ENCODE measurements at places on chromosomes 6 and 20.

DNA sequence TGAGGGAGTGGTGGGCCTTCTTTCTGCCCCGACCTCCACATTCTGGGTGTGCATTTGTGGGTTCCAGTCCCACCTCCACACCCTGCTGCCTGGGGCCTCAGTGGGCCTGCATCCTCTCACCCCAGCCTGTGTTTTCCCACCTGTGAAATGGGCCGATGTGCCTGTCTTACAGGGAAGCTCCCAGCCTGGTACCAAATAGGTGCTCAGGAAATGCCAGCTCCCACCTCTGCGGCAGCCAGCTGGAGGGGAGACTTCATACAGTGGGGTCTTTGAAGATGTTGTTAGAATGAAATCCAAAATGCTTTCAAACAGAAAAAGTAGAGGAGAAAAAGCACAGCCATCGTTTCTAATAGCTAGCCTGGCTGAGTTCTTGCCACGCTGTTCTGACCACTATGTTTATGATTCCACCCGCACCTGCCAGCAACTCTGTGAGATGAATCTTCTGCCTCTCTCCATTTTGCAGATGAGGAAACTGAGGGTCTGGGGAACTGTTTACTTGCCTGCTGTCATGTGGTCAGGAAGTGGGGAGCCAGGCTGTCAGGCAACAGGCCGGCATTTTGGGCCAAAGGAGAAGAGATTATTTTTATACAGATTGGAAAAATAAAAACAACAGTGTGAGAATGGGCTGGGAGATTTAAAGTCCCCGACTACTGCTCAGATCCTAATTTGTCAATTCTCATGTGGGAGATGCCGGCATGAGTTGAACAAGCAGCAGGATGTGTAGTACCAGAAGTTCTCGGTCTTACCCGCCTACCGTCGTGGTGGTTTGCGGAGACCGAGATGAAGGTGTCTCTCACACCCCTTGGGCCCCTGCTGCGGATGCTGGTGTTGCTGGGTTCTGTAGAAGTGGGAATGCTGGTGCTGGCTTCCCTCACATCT lies 4.6 kb downstream of the TMEM181 start:
- no peak for DNase-seq

DNA sequence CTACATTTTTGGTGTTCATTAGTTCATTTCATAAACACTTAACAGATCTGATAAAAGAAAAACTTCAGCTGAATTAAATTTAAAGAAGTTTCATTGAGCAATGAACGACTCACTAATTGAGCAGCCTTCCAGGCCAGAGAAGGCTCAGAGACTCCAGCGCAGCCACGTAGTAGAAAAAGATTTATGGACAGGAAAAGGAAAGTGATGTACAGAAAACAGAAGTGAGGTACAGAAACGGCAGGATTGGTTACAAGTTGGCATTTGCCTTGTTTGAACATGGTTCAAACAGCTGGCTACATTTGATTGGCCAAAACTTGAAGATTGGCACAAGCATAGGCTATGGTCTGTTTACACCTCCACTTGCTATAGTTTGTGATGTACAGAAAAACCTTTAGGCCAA lies 166.3 kb upstream of the DTNBP1 start:
- DNase-seq: no peak

GRCh38 chr6:158242071-158242606 lies 70.1 kb upstream of the TULP4 start:
- DNase-seq: no peak

DNA sequence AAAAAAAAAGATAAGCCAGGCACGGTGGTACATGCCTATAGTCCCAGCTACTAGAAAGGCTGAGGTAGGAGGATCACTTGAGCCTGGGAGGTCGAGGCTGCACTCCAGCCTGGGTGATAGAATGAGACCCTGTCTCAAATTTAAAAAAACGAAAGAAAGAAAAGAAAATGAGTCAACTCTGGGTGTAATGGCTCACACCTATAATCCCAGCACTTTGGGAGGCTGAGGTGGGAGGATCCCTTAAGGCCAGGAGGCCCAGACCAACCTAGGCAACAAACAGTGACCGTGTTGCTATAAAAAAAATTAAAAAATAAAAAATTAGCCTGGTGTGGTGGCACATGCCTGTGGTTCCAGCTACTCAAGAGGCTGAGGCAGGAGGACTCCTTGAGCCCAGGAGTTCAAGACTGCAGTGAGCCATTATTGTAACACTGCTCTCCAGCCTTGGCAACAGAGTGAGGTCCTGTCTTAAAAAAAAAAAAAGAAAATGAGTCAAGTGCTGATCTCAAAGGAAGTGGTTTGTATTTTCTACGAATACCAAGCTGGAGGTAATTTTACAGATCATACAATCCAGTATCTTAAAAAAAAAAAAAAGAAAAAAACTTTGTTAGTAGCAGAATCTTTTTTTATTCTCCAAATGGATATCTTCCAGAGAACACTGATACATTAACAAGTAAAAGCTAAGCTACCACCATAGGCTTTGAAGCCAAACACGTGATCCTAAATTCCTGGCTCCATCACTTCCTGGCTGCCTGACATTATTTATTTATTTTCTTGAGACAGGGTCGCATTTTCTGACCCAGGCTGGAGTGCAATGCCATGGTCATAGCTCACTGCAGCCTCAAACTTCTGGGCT lies 5.7 kb downstream of the COMMD7 start:
- DNase-seq: no peak

DNA sequence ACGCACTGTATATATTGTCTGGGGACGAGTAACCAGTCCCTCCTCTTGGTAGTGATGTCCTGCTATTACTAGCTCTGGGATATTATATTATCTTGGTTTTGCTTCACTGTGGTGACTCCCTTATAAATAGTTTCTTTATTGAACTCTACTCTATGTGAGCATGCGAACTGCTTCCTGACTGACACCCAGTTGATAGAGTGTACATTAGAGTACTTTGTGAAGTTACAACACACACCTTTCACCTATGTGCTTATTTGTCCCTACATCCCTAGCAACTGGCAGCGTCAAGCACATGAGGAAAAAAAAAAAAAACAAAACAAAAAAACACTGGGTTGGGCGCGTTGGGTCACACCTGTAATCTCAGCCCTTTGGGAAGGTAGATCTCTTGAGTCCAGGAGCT lies 67.3 kb upstream of the TENT5A start:
- DNase-seq: no peak

GRCh38 chr6:53701333-53702218 lies 36.0 kb upstream of the KLHL31 start:
- no peak for DNase-seq

GRCh38 chr20:33067806-33068205 lies 11.6 kb upstream of the BPIFB4 start:
- DNase-seq: no peak

GRCh38 chr6:116697480-116697879 lies 16.5 kb downstream of the KPNA5 start:
- no peak for DNase-seq

DNA sequence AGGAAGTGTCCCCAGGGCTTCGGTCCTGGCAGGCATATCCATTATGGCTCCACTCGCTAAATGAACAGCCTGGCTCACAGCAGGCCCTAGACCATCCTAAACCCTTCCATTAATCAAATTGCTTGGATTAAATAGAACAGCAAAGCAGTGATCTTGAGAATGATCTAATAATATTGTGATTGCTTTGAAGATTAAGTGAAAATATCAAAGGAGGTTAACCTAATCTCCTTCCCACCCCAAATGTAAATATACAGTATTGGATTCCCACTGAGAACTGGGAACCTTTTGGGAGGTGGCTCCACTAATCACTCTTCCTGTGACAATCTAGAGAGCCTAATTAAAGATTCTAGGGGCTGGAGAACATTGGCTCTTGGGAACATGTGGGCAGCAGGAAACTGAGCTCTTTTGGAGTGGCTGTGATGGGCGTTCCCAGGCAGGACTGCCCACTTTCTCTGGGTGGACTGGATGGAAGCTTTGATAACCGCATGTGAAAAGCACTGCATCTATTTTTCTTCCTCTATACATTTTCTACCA lies 68.3 kb upstream of the FRMD1 start:
- no peak for DNase-seq

DNA sequence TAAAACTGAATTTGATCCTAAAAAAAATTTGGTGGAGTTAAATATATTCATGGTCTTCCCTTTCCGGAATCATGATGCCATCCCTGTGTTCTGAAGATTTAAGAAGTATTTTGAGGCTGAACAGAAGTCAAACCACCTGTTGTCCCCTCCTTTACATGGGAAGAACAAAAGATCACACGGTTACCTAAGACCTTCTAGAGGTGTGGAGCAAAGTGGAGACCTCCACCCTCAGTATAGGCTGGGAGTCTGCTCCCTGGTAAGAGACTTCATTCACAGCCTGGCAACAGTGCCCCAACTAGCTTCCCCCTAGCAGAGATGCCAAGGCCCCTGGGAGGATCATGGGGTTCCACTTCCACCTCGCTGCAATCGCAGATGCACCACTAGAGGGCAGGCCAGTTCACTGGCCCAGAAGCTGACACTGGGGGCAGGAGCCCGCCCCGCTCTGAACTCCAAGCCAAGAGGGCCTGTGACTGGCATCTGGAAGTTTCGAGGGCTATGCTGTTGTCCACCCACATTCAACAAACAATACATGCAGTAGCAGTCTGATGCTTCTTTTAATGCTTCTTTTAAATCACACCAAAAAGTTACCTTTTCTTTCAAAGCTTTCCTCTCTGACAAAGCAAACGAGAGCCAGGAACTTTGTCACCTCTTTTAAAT lies 19.5 kb upstream of the UBE2J1 start:
- peak; percentile 55 for DNase-seq

GRCh38 chr20:15917283-15917682 lies 656.0 kb downstream of the KIF16B start:
- DNase-seq: no peak

GRCh38 chr6:137191670-137192069 lies 18.2 kb upstream of the IL22RA2 start:
- DNase-seq: no peak

GRCh38 chr6:125586074-125586473 lies 163.4 kb upstream of the HEY2 start:
- no peak for DNase-seq

- no peak for DNase-seq
Measured at GRCh38 chr6:139891471-139891870, 517.0 kb upstream of the CITED2 start.

GRCh38 chr6:149046822-149047246 lies 270.7 kb upstream of the TAB2 start:
- no peak for DNase-seq

GRCh38 chr20:46128310-46129151 lies 10.4 kb downstream of the CD40 start:
- DNase-seq: no peak

GRCh38 chr20:58223358-58223941 lies 5.0 kb downstream of the ANKRD60 start:
- no peak for DNase-seq

DNA sequence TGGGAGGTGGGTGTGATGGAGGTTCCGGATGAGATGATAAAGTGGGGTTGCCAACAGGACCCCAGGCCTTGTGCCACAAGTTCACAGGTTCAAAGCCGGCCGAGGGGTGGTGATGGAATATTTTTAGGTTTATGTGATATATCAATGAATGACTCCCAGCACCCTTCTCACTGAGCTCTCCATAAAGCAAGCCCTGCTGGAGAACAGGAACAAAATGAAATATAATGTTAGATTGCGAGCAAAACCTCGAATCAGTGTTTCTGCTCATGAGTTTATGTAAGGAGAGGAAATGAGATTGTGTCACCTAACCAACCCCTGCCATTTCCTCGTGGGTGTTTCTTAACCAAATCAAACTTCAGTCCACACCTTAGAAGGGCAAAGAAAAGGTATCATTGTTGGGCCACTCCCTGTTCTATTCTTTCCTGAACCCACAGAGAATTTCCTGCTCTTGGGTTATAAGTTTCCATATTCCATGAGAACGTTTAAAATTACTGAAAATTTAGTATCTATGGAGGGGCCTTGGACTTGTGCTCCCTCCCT lies 192.2 kb upstream of the EXOC2 start:
- no peak for DNase-seq

DNA sequence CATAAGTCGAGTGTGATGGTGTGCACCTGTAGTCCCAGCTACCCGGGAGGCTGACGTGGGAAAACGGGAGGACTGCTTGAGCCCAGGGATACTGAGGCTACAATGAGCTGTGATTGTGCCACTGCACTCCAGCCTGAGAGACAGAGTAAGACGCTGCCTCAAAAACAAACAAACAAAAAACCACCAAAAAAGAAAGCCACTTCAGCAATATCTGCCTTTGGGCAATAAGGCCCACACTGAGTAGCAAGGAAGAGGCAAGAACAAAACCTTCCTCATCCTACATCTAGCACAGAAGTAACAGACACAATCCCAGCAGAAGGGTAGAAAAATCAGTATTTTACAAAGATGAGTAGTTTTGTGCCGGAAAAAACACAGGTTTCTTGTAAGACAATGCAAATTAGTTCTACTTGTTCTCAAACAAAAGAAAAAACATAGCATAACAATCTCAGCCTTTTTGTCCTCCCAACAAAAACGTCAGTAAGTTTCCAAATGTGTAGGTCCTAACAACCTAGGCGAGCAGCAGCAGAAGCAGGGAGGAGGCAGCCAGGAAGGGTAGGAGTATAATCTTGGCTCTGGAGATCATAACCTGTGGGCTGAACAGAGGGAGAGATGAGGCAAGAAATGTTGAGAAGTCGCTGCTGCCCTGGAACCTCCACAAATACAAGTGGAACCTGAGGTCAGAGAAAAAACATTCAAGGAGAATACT lies 5.7 kb downstream of the PPP1R10 start:
- DNase-seq: no peak

DNA sequence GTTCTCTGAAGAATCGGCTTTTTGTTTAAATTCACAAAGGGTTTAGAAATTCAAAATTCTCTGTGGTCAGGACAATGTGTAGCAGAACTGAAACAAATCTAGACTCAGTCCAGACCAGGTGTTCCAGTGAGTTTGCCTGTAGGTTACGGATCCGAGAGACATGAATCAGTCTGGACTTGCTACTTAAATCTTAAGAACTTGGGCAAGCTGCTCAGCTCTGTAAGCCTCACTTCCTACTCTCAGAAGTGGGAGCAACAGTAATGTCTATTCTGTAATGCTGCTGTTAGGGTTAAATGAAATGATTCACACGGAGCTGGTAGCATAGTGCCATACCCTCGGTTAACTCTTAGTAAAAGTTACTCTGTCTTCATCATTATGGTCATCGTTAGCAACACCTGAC lies 37.7 kb downstream of the HECA start:
- DNase-seq: no peak

Data from stimulated activated CD8-positive, alpha-beta memory T cell treated with anti-CD3 and anti-CD28 coated beads, Interleukin-7, amount 100 ng/mL, for 24 hours (primary cell).